ENCODE measurements at places on chromosomes 7 and 10. TPM values are rescaled to one million over a fixed set of nuclear protein-coding genes. Genes with fewer than 3 reads are reported as not detected.

DNA sequence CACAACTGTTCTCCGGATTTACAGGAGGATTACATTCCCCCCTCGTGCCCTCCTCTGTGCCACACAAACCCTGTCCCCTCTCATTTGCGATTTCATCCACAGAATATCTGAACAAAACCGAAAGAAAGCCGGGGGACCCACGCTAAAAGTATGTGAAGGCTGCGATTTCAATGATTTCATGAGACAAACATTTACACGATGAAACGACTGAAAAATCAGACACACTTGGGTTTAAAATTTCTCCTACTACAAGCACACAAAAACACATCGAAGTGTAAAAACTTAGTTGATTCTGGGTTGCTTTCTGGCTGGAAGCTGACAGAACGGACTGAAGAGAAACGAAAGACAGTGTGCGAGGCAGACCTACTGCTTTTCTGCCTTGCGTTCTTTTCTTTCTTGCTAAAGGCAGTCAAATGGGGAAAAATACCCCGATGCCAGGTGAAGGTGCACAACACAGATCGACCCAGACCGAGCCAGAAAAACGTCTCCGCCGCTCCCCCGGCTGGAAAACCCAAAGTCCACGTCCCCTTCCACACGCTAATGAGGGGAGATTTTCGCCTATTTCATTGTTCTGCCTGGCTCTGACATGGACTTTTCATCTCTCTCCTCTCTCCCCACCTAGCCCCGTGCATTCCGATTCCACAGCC is 1.2 kb downstream of the HIPK2 start:
- H3K4me1 ChIP-seq, result peaks cover 20% of the 10 kb centered on the region
- no peaks in the 10 kb centered on the region for H3K36me3 ChIP-seq
- no peaks in the 10 kb centered on the region for H3K27me3 ChIP-seq
- H3K27ac ChIP-seq, result peak overlapping the region; percentile 91
- peak overlapping the region; percentile 75 for H3K4me3 ChIP-seq

DNA sequence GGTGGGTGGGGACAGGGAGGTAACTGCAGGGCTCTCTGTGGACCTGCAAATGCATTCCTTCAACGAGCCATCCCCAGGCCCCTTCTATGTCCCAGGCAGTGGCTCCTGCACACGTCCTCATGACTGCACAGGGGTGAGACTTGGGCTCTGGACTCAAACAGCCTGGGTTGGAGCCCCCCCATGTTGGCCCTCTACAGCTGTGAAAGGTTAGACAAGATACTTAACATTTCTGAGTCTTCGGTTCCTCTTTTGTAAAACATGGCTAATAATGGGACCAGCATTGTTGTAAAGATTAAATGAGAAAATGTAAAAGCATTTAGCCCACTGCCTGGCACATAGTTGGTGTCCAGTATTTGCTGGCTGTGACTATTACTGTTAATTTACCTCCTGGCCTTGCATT is 41.8 kb downstream of the CHST3 start:
- peaks cover 24% of the 10 kb centered on the region for H3K4me1 ChIP-seq
- DNase-seq, result no peak
- peaks cover 26% of the 10 kb centered on the region for H3K36me3 ChIP-seq
- H3K27ac ChIP-seq, result no peak overlapping the region

GRCh38 chr7:107213193-107213788 is 44.5 kb downstream of the HBP1 start:
- H3K4me3 ChIP-seq, result no peak overlapping the region
- no peaks in the 10 kb centered on the region for H3K36me3 ChIP-seq
- no peak overlapping the region for H3K27ac ChIP-seq

DNA sequence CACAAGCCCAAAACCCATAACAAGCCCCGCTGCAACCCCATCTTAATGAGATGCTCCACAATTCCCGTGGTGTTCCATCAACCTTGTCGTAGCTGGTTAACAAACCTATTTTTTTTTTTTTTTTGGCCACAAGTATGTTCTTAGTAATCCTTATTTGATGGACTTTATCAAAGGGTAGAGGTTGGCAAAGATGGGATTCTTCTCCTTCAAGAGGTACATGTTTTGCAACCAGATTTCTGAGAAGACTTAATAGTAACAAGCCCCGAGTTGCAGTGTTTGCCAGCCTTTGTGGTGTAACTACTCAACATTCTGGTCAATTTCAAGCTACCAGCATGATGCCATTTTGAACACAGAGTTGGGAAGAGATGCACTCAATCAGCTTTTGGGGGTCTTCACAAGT is 181.7 kb downstream of the NRP1 start:
- H3K27ac ChIP-seq, result no peak overlapping the region
- no peak overlapping the region for H3K4me3 ChIP-seq
- no peaks in the 10 kb centered on the region for H3K27me3 ChIP-seq
- peaks cover 12% of the 10 kb centered on the region for H3K4me1 ChIP-seq
- no peaks in the 10 kb centered on the region for H3K36me3 ChIP-seq

- no peak overlapping the region for H3K4me3 ChIP-seq
- H3K27ac ChIP-seq, result peak overlapping the region; percentile 64
- no peaks in the 10 kb centered on the region for H3K27me3 ChIP-seq
- H3K36me3 ChIP-seq, result no peaks in the 10 kb centered on the region
- DNase-seq, result no peak
Measured at GRCh38 chr7:128446306-128446705, 9.4 kb upstream of the HILPDA start.

GRCh38 chr10:49296382-49296781 is 2.6 kb upstream of the C10orf71 start:
- no peaks in the 10 kb centered on the region for H3K27me3 ChIP-seq
- no peaks in the 10 kb centered on the region for H3K36me3 ChIP-seq
- DNase-seq, result no peak
- H3K27ac ChIP-seq, result no peak overlapping the region
- H3K4me3 ChIP-seq, result no peak overlapping the region
- peaks cover 6% of the 10 kb centered on the region for H3K4me1 ChIP-seq

CYP2E1 gene
- 5.3 TPM for total RNA-seq

GRCh38 chr7:70667406-70667805 is 464.5 kb upstream of the GALNT17 start:
- no peak overlapping the region for H3K27ac ChIP-seq
- H3K27me3 ChIP-seq, result no peaks in the 10 kb centered on the region
- no peaks in the 10 kb centered on the region for H3K4me1 ChIP-seq
- H3K4me3 ChIP-seq, result no peak overlapping the region
- no peaks in the 10 kb centered on the region for H3K36me3 ChIP-seq

RNF32 gene
- total RNA-seq, result not detected

PARG gene
- total RNA-seq, result 62.9 TPM

DNA sequence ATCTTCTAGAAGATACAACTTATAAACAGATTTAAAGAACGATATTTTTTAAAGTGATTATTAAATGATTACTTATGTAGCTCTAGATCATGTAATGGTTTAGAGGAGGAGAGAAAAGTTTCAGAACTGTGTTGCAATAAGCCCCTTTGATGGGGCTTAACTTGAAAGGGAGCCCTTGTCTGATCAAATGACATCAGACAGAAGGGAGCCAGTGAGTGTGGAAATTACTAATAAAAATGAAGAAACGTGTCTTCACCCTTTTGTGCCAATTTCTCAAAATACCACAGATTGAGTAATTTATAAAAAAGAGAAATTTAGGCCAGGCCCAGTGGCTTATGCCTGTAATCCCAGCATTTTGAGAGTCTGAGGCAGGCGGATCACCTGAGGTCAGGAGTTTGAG is 318.2 kb downstream of the EXOC4 start:
- no peaks in the 10 kb centered on the region for H3K27me3 ChIP-seq
- DNase-seq, result no peak
- no peak overlapping the region for H3K4me3 ChIP-seq

FOXP2 gene
- total RNA-seq, result 16.7 TPM

CFAP70 gene
- 3.4 TPM for total RNA-seq

ZNF655 gene
- 210 TPM for total RNA-seq

GPR158 gene
- not detected for total RNA-seq

GRCh38 chr7:131057015-131057793 is 270.5 kb upstream of the MKLN1 start:
- no peak for DNase-seq
- H3K4me1 ChIP-seq, result peaks cover 65% of the 10 kb centered on the region
- H3K27ac ChIP-seq, result peak overlapping the region; percentile 26
- no peaks in the 10 kb centered on the region for H3K36me3 ChIP-seq
- no peaks in the 10 kb centered on the region for H3K27me3 ChIP-seq

TMEM229A gene
- not detected for total RNA-seq

GRCh38 chr7:12094365-12094921 is 116.7 kb upstream of the TMEM106B start:
- H3K27me3 ChIP-seq, result no peaks in the 10 kb centered on the region
- no peak for DNase-seq
- H3K27ac ChIP-seq, result no peak overlapping the region
- no peaks in the 10 kb centered on the region for H3K4me1 ChIP-seq

GRCh38 chr10:86962981-86963310 is 4.5 kb downstream of the SNCG start:
- peaks cover 70% of the 10 kb centered on the region for H3K4me1 ChIP-seq
- H3K27me3 ChIP-seq, result no peaks in the 10 kb centered on the region
- H3K27ac ChIP-seq, result no peak overlapping the region
- no peak overlapping the region for H3K4me3 ChIP-seq
- H3K36me3 ChIP-seq, result no peaks in the 10 kb centered on the region

- DNase-seq, result no peak
- peak overlapping the region; percentile 37 for H3K4me3 ChIP-seq
- H3K36me3 ChIP-seq, result no peaks in the 10 kb centered on the region
Measured at GRCh38 chr10:119284679-119285096, 77.3 kb downstream of the GRK5 start.

CYP3A5 gene
- 3.5 TPM for total RNA-seq

DNA sequence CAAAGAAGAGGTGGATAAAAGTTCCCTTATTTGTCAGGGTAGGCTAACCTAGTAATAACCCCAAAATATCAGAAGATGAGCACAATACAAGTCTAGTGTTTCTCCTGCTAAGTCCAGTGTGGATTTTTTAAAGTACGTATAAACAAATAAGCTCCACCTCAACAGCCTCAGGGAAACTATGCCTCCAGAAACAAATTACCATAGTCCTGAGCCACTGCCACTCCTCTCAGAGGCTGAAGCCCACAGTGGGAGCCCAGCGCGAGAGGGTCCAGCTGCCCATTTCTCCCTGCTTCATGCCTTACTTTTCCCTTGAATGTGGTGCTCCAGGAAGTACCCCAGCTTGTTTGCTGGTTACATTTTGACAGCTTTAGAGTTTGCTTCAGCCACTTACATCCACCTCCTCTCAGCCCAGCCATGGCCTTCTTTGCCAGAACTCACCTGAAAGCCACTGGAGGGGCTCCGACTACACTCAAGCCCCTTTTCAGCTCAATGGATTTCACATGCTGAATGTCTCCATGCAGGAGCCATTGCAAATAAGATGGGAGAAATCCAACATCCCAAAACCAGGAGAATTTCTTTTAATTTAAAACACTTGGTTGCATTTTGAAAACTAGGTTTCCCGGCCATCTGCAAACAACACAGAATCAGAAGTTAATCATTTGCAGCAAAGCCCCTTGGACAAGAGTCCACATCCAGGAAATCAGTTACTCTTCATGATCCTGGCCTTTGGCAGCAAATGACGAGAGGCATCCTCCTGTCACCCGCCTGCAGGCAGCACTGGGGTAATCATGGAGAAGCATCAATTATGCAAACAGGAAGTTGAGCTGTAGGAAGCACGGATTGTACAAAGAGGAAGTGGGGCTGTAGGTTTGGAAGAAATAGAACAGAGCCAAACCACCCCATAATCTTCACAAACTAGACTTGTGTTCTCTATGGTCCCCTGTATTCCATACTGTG is 138.1 kb downstream of the HERPUD2 start:
- H3K4me1 ChIP-seq, result no peaks in the 10 kb centered on the region
- no peak overlapping the region for H3K4me3 ChIP-seq
- DNase-seq, result no peak

NAT16 gene
- total RNA-seq, result not detected

ACSL5 gene
- 16.7 TPM for total RNA-seq
